NCI-H510A (cell line): ENCODE measurements at places on chromosomes 2 and 18.

DNA sequence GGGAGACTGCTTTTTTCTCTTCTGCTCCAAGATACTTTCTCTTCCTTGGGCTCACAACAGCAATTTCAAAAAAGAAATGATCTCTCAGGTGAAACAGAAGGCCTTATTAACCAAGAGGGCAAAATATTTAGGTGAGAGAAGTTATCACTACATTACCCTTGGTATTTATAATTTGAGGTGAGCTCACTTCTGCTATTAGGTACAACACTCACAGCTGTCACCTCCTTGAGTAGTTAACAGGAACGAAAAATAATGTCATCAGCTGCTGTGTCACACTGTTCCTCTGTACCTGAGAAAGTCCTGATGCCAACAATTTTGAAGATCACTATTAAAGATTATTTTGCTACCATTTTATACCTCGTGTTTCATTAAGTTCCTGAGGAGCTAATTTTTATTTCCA, 205.0 kb downstream of the DLGAP1 start:
- no peak for DNase-seq

- no peak for DNase-seq
Measured at GRCh38 chr18:66662632-66663031, 58.7 kb upstream of the CDH19 start.

DNA sequence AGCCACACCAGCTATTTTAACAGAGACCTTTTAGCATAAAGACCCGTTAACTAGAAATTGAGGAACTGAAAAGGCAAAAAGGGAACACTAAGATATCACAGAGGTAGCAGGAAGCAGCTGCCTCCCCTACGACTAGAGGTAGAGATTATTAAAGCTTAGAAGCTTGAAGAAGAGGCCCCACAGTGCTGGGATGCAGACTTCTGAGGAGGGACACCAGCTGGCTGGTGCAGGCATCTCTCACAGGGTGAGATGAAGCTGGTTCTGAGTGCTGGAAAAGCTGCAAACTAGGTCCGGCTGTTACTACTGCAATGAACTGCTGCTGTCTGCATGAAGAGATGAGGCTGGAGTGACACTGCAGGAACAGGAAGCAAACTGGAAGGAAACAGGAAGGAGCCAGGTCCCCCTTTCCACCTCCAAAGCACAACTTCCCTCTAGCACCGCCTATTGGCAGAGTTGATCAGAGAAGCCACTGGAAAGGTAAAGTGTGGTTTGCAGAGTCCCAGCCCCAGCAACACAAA, 61.2 kb upstream of the MRPS9 start:
- DNase-seq, result no peak

DNA sequence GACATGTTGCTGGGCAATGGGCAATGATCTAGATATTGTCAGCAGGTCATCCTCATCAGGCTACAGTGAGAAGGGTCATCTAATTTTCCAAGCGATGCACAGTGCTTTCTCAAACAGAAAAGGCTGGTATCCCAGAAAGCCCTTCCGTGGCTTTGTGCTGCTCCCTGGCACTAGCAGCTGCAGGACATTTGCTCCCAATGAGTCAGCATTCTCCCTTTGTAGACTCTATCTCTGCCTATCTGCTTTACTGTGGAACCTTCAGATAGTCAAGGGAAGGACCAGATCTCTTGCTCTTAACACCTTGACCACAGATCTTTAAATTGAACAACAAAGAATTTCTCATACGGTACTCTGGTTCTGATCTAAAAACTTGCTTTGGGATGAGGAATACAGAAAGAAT, 101.4 kb downstream of the CDH2 start:
- DNase-seq, result no peak

DNA sequence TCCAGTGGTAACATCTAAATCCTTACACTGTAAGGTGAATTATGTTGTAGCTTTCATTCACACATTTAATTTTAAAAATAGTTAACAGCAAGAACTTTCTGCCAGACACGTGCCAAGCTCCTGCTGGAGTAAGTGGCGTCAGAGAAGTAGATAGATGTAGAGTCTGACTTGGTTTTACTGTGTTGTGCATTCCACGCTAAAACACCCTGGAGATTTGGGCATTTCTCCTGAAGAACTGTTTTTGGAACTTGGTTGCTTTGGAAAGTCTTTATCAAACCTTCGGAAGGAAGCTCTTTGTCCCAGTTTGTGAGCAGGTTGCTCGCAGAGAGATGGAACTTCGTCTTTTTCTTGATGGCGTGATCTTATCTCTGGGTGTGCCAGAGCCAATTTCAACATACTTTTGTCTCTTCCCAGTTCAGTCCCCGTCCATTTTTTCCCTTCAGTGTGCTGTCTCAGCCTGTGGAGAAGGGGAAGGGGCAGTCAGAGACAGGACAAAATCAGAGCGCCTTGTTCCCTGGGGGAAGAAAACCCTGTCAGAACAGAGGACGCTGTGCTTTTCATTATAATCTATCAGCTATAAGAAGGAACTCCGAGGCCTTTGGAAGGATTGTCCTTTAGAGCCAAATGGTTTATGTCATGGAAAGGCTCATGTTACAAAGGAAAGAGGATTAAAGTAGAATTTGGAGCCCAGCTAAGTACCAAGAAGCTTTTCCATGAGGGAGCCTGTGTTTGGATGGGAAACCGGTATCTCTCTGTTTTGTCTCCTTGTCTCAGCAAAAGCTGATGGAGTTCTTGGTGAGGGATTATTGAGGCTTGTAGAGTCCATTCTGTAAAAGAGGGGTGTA, 18.9 kb downstream of the GRHL1 start:
- no peak for DNase-seq

- no peak for DNase-seq
Measured at GRCh38 chr2:232846055-232846454, 24.0 kb upstream of the SNORC start.

DNA sequence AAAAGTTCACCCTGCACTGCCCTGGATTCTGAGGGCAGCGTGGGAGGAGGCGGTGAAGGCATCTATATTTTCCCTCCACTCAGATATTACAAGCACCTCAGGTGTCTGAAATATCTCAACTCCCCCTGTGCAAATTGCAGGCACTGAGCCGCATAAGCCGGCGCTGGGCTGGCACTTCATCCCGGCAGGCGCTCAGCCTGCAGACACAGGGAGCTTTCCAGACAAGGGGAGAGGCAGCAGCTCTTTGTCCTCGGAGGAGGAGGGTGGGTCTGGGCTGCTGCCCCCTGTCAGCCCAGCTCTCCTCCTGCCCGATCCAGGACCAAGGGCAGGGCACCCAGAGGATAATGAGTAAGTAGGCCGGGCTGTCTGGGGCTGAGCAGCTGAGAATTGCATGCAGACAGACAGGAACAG, 189.3 kb upstream of the MYT1L start:
- no peak for DNase-seq

DNA sequence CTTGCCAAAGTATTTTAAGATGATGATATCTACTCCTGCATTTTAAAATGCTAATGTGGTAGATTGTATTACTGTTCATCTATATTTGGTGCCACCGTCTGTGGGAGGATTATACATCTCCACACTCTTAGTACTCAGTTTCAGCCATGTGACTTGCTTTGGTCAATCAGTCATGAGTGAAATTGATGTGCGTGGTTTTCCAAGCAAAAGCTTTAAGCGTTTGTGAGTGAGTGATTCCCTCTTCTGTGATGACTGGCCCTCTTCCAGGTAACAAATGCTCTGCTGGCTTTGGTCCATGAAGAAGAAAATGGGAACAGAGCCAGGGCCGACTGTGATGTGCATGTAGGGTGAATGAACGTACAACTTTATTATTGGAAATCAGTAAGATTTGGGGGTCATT, 330.4 kb downstream of the LPIN1 start:
- DNase-seq, result no peak

DNA sequence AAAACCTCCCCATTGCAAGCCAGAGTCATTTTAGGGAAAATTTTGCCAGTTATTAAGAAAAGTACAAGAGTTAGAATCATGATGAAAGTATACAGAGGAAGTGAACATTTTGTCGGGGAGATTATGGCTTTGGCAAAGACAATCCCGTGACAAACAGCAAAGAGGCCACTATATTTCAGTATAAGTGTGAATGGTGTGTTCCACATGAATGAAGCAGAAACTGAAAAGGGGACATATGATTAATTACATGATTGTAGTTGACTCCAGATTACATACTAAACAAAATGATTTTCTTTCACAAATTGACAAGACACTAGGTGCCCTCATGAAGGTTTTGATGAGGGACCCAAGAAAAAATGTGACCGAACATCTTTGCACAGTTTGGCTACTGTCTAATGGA, 42.0 kb downstream of the SP140 start:
- no peak for DNase-seq

- DNase-seq, result no peak
Measured at GRCh38 chr2:65316072-65316471, 88.4 kb downstream of the ACTR2 start.

DNA sequence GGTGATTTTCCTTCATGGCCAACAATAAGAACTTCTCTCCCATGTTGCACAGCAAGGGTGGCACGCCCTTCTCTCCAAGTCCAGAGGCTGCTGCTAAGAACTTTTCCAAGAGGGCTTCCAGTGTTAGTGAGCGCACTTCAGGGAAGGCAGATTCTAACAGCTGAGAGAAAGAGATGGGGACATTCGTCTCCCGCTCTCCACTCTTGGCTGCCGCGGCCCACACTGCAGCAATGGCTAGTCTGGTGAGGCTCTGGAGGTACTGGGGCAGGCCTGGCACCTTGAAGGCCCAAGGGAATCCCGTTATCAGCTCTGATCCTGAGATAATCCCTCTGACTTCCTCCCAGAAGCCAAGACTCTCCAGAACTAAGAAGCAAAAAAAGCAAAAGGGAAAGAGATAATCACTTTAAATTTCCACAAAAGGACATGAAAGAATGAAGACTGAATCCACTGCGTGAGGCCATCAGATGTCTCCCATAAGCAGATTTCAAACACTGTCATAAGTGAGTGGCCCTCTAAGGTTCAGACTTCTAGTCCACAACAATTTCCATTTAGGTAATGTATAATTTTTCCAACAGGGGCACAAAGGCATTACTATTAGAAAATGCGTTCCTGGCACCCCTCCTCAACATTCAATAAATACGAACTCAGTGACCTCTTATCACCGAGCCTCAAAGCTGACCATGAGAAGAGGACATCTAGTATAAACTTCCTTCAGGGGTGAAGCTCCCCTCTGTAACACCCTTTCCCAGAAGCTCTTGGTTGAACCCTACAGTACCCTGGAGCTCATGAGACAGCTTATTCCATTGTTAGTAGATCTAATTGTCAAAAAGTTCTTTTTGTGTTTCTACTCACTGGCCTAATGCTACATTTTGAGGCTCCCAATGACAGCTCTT, 66.7 kb upstream of the ZFP36L2 start:
- DNase-seq, result no peak

DNA sequence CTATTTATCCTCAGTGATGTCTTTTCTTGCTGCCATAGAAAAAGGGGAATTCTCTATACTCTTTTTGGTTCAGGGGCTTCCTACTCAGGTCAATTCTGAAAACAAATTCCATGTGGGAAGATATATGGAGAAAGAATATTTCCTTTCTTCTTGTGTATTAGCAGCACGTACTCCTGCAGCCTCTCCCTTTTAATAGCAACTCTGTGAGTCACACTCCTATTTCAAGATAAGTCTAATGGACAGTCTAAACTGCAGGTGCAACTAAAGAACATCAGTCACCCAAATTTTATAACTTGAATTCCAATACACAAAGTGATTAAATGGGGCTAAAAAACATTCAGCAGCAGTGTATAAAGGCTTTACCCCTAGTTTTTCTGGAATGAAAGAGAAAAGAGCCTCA, 942.2 kb downstream of the CNTNAP5 start:
- DNase-seq, result no peak

- no peak for DNase-seq
Measured at GRCh38 chr2:10338270-10339188, 35.8 kb downstream of the HPCAL1 start.

DNA sequence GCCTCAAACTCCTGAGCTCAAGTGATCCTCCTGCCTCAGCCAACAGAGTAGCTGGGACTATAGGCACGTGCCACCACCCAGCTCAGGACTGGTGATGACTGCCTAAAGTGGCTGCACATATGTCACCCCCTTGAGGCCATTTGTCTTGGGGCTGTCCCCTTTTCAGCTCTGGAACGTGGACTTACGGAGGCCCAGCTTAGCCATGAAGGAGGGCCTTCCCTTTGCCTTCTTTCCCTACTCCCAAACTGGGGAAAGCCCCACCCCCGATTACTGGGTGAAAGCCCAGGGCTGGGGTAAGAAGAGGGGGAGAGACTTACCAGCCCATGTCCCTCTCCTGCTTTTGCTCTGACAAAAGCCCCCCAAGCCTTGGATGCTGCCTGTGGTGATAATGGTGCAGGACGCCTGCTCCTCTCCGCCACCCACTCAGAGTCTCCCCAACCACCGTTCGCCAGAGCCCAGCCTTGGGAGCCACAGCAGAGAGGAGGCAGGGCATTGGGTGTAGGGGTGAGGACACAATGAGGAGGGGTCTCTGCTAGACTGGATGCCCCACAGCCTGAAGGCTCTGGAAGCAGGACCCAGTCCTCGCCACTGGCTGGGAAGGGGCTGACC, 2.5 kb upstream of the DUSP2 start:
- DNase-seq, result no peak

GRCh38 chr2:219570194-219570923, 980 bp downstream of the OBSL1 start:
- DNase-seq, result peak; percentile 32

- no peak for DNase-seq
Measured at GRCh38 chr2:232835687-232836208, 34.3 kb upstream of the SNORC start.

DNA sequence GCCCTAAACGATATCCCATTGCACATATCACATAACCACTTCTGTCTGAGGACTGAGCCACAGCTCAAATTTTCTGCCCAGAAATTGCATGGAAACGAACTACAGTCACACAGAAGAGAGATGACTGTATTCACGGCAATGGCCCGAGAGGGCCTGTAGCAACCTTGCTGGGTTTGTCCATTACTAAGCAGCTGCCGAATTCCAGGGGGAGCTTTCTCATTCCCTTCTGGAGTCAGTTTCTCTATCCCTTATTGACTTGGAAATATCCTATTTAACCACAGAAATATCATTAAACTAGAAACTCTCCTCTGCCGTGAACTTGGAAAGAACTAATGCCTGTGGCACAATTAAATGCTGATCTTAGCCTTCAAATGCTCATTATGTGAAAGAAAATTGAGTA, 183.9 kb downstream of the DNER start:
- no peak for DNase-seq

GRCh38 chr18:63348508-63349136, 18.4 kb downstream of the KDSR start:
- DNase-seq, result no peak

DNA sequence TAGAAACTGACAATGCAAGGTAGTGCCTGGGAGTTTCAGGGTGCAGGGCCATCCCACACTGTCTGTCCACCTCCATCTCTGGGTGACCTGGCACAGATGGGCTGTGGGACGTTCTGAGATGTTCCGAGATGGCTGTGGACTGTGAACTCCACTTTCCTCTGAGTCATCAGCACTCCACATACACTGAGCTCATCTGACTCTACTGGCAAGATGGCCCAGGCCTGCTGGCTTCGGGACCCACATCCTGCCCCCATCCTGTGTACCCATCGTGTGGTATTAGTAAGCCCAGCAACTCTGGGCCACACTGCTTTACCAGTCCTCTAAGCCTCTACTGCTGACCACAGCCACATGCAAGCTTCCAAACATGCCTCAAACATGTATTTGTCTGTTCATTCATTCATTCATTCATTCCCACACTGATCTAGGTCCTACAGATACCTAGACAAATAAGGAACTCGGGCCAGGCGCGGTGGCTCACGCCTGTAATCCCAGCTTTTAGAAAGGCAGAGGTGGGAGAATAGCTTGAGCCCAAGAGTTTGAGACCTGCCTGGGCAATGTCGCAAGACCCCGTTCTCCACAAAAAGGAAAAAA, 124.8 kb upstream of the CXCR4 start:
- no peak for DNase-seq
